ENCODE measurements at places on chromosomes 3 and 15.

GRCh38 chr3:133466531-133467386 is 66.9 kb downstream of the BFSP2 start:
- DNase-seq, result no peak

GRCh38 chr3:12798559-12799179 is 2.2 kb downstream of the CAND2 start:
- no peak for DNase-seq

DNA sequence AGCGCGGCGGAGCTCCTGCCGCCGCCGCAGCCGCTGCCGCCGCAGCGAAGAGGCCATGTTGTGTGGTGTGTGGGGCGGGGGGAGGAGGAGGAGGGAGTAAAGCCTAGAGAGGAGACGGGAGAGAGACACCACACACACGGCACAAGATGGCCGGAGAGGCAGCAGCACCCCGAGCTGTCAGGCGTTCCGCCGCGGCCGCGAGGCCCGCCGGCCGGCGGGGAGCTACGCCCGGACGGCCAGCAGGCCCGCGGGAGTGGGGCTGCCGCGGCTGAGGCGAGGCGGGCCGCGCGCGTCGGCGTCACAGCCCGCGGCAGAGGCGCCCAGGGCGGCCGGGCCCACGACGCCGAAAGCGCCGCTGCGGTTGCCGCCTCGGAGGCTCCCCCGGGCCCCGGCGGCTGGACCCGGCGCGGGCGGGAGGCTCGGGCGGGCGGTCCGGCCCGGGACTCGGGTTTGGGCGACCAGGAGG is 17.4 kb upstream of the CHD2 start:
- DNase-seq, result no peak

DNA sequence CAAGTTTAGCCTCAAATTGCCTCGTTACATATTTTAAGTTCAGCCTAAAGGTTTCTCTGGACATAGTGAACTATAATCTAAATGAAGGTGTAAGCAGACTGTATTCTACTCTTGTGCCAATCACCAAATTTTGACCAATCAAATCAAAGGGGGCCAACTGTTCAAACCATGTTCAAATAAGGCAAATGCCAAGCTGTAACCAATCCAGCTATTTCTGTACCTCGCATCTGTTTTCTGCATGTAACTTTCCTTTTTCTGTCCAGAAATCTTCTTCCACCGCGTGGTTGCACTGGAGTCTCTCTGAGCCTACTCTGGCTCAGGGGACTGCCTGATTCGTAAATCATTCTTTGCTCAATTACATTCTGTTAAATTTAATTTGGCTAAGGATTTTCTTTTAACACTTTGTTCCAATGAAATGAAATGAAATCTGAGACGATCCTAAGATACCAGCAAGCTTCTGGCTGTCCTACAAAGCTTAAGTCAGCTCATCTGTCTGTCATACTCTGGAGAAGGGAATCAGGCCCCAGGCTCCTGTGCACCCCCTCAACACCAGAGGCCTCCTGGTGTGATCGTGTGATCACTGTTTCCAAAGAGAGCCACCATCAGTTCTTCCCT is 53.2 kb upstream of the ZNF148 start:
- DNase-seq, result no peak

GRCh38 chr15:74773731-74774252 is 8.1 kb upstream of the CSK start:
- DNase-seq, result no peak

DNA sequence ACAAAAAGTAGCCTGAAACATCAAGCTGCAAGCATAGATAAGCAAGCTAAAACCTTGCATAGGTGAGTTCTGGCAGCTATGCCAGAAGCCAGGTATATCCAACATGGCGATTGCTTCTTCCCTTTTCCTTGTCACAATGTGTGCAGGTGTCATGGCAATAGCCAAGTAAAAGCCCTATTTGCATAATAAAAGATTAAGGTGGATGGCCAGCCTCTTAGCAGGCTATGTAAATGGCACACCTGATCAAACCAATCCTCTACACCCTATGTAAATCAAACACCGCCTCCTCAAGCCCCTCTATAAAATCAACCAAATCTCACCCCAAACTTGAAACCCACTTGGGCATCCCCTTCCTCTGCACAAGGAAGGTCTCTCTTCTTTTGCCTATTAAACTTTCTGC is 366.8 kb downstream of the VGLL3 start:
- DNase-seq, result no peak

DNA sequence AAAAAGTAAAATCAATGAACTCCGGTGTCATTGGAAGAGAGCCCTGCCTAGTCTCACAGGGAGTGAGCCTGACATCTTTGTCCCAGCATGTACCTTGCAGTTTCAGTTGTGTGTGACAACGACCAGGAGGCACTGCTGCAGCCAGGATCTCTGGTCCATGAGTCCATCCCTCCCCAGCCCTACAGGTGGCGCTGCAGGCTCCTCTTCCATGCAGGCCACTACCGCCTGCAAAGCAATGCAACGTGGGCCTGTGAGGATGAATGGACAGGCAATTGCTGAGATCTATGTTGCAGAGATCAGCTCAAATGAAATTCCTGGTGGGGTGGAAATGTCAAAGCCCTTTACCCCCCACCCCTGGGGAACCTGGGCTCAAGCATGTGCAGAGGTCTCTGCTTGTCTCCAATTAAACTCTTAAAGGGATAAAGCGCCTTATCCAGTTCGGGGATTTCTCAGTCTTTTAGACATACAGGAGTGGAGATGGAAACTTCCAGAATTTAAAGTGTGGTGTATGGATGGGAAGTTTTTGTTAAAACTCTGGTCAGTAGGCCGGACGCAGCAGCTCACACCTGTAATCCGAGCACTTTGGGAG is 35.8 kb downstream of the TKT start:
- DNase-seq, result peak; percentile 92

- no peak for DNase-seq
Measured at GRCh38 chr3:160982491-160982890, 122.7 kb downstream of the B3GALNT1 start.

GRCh38 chr3:142615171-142615570 is 19.0 kb downstream of the PLS1 start:
- DNase-seq, result no peak

DNA sequence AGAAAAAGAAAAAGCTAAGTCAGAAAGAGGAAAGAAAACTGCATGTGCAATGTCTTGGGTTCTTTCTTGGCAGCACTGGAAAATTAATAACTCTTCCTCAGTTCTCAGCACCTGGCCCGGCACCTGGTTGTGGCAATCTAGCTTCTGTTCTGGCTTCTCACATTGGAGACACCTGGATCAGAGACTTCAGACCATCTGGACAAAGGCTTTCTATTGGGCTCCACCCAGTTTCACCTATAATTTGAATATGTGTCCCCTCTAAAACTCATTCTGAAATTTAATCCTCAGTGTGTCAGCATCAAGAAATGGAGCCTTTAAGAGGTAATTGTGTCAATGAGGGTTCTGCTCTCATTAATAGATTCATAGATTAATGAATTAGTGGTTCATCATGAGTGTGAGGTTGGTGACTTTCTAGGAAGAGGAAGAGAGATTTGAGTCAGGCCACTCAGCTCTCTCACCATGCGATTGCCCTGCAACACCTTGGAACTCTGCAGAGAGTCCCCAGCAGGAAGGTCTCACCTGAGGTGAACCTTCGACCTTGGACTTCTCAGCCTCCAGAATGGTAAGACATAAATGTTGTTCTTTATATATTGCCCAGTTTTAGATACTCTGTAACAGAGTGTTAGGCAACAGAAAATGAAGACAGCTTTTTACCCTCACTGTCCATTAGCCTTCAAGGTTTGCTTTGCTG is 679.9 kb downstream of the NTRK3 start:
- no peak for DNase-seq

DNA sequence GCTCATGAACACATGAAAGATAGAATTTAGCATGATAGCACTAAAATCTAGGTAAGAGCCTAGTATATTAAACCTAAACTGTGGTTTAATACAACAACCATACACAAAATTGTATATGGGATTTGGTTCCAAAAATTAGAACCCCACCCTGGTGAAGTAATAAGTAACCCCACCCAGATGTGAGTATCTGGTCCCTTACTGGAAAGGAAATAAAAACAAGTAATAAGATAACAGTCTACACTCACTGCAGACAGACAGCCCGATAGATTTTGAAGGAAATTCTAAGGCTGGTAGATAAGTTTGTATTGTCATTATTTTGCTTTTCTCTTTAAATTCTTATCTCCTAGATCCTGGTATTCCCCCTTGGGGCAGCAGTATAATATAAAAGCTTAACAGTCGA is 184.9 kb downstream of the ZBTB20 start:
- no peak for DNase-seq

DNA sequence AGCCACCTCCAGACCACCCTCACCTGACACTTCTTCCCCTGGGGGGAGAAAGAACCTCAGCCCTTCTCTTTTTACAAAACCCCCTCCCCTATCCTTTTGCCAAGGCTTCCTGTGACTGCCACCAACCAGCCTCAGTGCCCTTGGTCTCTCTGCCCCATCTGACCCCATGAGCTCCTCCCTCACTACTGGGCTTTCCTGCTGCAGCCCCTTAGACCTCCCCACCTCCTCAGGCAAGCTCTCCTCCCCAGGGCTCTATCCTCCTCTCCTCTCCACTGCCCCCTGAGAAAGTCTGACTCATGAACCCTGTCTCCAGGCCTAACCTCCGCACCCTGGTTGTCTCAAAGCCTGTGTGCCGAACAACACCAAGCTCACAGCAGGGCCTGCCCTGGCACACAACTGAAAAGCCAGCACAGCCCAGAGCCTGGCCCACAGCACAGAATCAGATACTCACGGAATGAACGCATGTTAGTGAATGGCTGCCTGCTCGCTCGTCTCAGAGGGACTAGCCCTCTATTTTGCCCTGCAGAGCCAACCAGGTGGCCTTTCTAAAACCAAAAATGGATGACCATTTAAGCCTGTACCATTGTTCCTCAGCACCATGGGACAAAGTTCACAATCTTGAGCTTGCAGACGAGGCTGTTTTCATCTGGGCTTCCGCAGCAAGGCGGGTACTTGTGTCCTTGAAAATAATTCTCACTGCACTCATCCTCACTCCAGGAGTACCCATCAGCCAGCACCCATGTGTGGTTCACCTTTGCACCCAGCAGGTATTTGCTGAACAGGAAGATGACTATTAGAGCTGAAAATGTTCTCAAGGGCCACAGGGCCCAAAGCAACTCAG is 1.7 kb downstream of the CHDH start:
- DNase-seq, result no peak

DNA sequence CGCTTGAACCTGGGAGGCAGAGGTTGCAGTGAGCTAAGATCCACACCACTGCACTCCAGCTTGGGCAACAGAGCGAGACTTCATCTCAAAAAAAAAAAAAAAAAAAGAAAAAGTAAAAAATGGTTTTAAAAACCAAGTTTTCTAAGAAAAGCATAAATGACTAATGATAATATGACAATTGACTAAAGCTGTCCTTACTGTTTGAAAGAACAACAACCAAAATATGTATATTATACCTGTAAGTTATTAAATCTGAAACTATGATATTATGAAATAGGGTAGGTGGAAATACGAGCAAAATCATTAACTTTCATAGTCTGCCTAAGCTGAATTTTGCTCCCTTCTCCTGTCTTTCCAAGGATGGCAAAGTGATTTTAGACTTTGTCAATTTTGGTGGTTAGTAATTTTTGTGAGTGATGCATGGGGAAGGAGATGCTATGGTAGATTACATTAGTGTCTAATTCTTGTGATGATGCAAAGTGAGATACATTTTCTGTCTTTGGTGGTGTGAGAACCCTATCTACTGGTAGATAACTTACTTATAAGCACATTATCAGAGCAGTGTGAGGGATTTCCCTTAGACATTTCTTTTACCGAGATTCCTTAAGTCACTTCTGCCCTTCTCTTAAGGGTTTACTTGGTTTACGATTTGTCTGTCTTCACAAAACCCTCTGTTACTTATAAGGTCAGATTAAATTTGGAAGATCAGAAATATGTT is 10.6 kb upstream of the CHD2 start:
- DNase-seq, result no peak

DNA sequence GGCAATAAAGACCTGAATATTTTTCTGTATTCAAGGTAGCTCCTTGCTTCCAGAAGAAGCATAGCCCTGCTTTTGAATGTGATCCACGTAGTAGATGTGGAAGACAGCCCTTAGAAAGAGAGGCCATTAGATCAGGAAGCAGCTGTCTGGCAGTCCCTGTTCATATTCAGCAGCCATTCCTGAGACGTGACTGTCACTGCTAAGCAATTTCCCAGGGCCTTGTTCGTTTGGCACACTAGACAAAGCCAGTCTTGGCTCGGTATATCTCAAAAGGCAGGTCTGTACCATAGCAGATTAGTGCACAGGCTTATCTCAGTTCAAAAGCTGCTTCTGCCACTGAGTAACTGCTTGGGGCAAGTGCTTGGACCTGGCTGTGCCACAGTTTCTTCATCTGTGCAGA is 287.8 kb upstream of the MCTP2 start:
- DNase-seq, result peak; percentile 13

GRCh38 chr3:108239082-108239481 is 16.9 kb upstream of the IFT57 start:
- no peak for DNase-seq

DNA sequence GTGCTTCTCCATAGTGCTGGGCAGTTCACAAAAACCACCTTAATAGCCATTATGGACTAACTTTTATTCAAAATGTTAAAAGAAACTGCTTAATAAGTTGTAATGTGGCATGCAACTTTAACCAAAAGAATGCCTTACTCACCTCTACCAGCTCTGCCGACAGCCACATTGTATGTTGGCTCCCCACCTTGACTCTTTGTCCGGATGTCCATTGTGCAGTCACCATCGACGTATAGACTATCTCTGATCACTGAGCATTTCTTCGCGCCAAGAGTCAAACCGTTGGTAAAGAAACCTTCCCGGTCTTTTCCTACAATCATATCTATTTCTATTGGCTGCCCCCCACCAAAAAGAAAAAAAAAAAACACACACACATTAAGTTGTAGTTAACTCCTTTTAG is 2.5 kb downstream of the PFN2 start:
- peak; percentile 38 for DNase-seq

GRCh38 chr3:70990185-70990584 is 593.3 kb downstream of the FOXP1 start:
- DNase-seq, result no peak

- no peak for DNase-seq
Measured at GRCh38 chr15:98433346-98433745, 215.0 kb upstream of the IGF1R start.

DNA sequence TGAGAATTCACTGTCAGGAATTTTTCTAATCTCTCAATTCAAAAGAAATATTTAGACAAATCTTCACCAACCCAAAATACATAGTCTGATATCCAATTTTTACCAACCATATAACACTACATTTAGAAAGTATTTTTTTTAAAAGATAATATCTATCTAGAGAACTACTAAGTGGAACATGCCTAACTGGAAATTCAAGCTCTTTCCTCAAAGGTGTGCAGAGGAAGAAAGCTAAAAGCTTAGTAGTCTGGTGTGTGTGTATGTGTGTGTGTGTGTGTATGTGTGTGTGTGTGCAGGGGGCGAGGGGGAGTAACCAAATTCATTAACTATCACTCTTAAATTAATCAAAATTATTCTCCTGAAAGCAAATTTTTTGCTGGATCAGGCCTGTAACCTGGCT is 797.3 kb downstream of the NAALADL2 start:
- no peak for DNase-seq

Data from eye (tissue), 1 donor.